ENCODE measurements at places on chromosomes 1 and 21. TPM values are rescaled to one million over a fixed set of nuclear protein-coding genes. Genes with fewer than 3 reads are reported as not detected.

GRCh38 chr1:67886076-67886475 lies 52.8 kb upstream of the GNG12 start:
- DNase-seq: no peak

DNA sequence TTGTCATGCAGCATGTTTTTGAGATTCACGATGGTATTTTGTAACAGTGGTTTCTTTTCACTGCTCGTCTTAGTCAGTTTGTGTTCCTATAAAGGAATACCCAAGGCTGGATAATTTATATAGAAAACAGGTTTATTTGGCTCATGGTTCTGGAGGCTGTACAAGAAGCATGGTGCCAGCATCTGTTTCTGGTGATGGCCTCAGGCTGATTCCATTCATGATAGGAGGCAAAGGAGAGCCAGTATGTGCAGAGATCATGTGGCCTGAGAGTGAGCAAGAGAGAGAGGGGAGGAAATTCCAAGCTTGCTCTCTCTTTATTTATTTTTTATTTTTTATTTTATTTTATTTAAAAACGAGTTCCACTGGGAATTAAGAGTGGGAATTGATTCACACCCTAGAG lies 2.0 kb upstream of the C21orf91 start:
- DNase-seq: no peak

GRCh38 chr1:204616641-204617040 lies 68.9 kb downstream of the LRRN2 start:
- DNase-seq: no peak

GRCh38 chr1:68074472-68074871 lies 24.0 kb upstream of the DIRAS3 start:
- no peak for DNase-seq

GRCh38 chr1:203476216-203476814 lies 709 bp downstream of the PRELP start:
- no peak for DNase-seq

Gene DMAP1
- total RNA-seq: 11.1 TPM

GRCh38 chr1:941588-942383 lies 17.3 kb downstream of the NOC2L start:
- DNase-seq: peak; percentile 42

DNA sequence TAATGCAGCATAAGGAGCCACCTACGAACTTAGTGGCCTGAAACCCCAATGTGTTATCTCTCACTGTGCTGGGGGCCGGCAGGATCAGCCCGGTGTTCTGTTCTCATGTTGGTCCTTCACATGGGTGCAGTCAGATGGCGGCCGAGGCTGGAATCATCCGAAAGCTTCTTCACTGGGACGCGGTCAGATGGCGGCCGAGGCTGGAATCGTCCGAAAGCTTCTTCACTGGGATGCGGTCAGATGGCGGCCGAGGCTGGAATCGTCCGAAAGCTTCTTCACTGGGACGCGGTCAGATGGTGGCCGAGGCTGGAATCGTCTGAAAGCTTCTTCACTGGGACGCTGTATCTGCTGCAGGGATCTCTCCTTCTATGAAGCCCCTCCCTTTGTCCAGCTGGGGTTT lies 12.6 kb upstream of the PCBP3 start:
- no peak for DNase-seq

DNA sequence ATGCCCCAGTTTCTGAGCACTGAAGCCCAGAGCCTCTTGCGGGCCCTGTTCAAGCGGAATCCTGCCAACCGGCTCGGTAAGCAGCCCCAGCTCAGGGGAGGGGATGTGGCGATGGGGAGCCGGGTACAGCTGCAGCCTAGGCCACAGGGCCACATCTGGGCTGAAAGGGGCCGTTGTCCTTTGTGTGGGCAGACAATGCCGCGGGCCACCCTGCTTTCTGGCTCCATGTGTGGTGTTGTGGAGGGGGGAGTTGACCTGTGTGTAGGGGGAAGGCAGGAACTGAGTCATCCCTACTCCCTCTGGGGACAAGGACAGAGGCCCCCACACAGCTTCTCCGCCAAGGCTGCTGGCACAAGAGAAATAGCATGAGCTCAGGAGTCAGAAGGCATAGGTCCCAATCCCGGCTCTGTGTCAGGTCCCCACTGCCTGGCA lies 26.0 kb downstream of the RPS6KA1 start:
- DNase-seq: no peak
